Activated CD8-positive, alpha-beta memory T cell treated with anti-CD3 and anti-CD28 coated beads, Interleukin-2, amount 10 ng/mL, durations not matched to agents 7 days and 5 days (primary cell): ENCODE measurements at places on chromosomes 1 and 21. TPM values are rescaled to one million over a fixed set of nuclear protein-coding genes. Genes with fewer than 3 reads are reported as not detected.
A peak's percentile ranks its signal among the peaks of the same experiment; 100 is the strongest.

DNA sequence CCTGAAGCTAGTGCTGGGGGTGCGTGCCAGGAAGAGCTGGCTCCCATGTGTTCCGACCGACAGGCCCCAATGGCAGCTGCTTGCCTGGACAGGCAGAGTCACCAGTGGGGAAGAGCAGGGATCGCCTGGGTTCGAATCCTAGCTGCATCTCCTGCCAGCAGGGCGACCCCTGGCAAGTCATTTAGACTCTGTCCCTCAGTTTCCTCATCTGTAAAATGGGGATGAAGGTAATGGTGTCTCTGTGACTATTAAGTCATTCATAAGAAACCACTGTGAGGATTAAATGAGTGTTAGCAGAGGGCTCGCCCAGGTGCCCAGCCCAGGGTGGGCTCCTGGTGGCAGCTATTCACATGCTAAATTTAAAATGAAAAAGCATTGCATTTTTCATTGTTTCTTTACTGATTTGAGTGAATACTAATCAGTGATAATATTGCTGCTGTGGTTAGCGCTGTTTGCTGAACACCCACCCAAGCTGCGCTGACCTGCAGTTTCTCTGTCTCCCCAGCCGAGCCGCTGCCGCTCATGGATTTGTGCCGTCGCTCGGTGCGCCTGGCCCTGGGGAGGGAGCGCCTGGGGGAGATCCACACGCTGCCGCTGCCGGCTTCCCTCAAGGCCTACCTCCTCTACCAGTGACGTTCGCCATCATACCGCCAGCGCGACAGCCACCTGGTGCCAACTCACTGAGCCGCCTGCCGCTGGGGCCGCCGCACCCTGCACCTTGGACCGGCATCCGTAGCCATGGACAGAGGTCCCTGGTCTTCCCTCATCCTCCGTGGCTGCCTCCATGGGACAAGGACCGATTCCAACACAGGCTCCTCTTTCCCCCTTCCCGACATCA, 74.5 kb downstream of the SPSB1 start:
- DNase-seq, result no peak

GRCh38 chr1:202107321-202107761, 15.4 kb upstream of the GPR37L1 start:
- DNase-seq, result no peak

Gene LRRC7
- not detected for total RNA-seq

Gene SLC1A7
- not detected for total RNA-seq

Gene PPP1R8
- 57.4 TPM for total RNA-seq

DNA sequence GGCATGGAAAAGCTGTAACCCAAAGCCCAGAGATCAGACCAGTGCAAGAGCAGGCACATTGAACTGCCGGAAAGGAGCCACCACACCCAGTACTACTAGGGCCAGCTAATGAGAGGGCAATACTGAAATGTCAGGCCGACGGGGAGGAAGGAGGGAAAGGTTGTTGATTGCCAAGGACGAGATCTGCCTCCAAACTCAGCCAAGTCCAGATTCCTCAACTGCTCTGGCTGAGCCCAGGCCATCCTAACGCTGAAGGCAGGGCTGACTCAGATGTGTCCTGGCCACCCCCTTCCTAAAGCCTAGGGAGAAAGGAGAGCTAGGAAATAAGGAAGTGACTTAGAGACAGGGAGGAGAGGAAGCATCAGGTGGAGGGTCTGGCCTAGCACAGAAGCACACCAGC, 42.1 kb upstream of the IPO9 start:
- no peak for DNase-seq

GRCh38 chr1:88610687-88611086, 73.4 kb upstream of the PKN2 start:
- DNase-seq, result no peak

DNA sequence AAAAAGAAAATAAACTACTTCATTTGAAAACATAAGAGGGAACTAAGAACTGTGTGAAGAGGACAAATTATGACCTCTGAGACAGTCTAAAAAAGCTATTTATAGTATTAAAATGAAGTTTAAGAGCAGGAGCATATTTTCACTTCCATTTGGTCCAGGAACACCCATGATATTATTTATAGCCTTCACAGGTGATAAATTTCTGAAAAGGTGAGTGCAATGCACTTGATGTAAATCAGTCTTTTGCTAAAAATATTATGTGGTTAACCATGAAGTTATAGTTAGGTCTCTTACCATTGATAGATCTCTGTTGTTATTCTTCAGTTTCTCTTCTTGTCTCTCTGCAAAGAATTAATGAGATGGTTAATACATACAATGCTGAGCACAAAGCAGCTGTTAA, 14.7 kb downstream of the TMCO1 start:
- DNase-seq, result no peak

Gene MYOG
- total RNA-seq, result not detected

DNA sequence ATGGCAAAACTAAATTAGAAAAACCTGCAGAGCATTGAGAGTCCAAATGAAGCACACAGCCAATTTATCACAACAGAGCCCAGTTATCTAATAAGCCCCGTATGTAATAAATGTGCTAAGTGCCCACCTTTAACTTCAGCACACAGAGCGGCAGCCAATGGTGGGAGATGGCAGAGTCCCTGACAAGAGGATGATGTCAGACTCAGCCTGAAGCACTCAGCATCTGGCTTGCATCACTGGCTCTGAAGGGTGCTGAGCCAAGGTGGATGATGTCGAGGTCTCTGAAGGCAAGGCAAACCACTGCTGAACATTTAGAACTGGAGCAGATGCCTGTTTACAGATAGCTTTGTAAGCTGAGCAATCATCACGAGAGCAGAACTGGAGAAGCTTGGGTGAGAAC, 118.3 kb downstream of the NUF2 start:
- no peak for DNase-seq

Gene S100A12
- not detected for total RNA-seq

GRCh38 chr1:24022581-24023361, 42.6 kb upstream of the SRSF10 start:
- no peak for DNase-seq

Gene VWA5B1
- not detected for total RNA-seq

DNA sequence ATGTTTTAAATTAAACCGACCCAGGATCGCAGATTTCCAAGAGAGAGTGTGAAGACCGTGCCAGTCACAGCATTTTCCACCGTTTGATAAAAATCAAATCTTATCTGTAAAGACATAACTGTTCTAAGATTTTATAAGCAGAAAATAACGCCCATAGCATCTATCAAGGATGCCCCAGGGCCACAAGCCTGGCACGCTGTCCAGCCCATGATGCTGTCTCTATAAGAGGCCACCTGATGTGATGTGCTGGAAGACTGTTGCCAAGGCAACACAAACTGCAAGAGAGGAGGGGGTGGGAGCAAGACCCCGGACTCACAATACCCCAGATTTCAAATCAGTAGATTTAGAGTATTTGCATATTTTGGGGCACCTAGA, 116.5 kb downstream of the DSCAM start:
- no peak for DNase-seq

Gene PGLYRP4
- total RNA-seq, result not detected

Gene OR2T29
- not detected for total RNA-seq

DNA sequence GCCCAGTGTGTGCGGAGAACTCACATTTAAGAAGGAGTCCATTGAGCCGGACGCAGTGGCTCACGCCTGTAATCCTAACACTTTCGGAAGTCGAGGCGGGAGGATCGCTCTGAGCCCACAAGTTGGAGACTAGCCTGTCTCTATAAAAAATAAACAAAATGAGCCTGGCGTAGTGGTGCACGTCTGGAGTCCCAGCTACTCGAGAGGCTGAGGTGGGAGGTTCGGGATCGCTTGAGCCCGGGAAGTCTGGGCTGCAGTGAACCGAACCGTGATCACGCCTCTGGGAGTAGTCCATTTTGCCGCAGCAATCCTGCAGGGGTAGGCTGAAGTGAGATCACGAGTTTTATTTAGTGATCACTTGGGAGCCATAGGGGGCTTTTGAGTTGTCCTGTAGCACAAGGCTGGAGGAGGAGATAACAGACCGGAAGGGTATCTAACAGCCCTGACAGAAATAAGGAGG, 497 bp upstream of the FUCA1 start:
- no peak for DNase-seq

DNA sequence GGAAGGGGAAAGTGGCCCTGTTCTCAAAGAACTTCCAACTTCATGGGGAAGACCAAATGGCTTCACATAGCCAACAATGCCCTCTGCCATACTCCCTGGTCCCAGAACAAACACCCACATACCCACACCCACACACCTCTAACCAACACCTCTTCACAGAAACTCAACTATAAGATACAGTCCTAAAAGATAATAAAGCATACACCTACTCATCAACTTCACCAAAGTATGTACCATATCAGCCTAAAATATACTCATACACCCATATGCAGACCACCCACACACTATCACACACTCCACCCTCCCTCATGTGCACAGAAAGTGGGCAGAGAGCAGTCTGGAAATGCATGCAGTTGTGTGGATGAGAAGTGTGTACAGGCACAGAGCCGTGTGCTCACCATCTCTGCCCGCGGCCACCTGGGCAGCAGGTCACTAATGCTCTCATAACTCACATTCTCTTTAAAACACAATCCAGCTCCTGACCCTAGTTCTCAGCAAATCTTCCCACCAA, 27.7 kb downstream of the IQGAP3 start:
- no peak for DNase-seq

Gene CHIA
- total RNA-seq, result not detected

Gene ABCA4
- not detected for total RNA-seq

Gene GUCA2A
- total RNA-seq, result not detected

DNA sequence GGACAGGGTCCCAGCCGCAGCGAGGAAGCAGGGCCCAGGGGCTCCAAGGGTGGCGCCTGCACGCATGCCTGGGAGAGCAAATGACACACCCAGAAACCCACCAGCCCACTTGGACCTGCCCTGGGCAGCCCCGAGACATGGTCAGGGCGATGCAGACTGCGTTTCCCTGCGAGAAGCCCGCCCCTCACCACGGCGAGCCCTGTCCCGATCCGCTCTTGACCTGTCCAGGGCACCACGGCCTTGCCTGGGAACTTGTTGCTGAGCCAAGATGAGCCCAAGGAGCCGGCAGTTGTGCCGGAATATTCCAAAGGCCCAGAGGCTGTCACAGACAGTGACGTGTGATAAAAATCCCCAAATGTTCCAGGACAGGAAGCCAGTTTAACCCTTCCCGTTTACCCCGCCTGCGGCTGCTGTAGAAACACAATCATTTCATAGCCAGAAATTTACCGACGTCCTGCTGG, 78.1 kb downstream of the SIK1 start:
- DNase-seq, result no peak

DNA sequence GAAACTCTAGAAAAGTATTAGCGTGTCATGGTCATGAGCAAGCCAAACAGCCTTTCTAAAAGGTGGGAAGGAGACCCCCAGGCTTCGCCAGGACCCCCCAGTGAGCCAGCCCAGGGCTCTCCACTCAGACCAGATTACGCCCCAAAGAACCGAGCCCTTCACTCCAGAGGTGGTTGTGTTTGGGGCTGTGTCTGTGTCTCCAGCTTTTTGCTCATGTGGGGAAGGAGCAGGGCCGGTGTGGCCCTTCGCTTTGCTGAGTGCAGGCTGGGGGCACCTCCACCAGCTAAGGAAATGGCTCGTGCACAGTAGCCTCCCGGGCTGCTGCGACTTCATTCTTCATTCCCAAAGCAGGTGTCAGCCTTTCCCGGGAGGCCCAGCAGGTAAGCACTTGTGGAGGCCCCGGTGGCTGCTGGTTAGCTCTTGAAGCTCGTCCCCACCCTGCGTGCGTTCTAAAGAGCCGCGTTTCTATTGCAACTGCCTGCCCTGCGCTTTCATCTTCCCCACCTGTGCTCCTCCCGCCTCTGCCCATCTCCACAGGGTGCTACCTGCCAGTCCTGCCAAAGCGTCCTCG, 531 bp downstream of the TSPEAR start:
- peak; percentile 33 for DNase-seq

DNA sequence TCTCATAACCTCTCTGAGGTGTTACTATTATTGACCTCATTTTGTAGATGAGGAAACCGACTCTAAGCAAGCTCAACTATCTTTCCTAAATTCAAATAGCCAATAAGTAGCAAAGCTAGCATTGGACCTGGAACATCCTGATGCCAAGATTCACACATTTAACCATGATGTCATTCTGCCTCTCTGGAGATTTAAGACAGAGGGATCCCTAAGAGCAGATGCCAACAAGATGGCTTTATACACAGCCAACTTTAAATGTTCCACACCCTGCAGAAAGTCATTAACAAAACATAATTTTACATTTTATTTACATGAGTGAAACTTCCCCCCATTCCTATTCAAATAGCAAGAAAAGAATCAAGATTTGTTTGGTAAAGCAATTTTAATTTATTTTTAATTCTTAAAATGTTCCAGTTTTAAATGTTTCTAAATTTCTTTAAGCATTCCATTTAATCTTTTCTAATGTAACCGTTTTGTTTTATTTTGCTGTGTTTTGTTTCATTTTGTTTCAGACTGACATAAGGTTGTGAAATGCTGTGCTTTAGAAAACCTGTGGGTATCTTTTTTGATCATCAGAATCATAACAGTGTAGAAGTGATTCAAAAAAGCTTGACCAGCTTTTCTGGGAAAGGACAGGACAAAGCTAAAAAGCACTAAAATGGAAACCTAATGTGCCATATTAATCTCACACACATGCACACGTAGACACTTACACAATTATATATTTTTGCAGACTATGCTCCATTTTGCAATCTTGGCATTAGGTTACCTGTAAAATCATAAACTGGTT, 7.6 kb upstream of the VAV3 start:
- no peak for DNase-seq

DNA sequence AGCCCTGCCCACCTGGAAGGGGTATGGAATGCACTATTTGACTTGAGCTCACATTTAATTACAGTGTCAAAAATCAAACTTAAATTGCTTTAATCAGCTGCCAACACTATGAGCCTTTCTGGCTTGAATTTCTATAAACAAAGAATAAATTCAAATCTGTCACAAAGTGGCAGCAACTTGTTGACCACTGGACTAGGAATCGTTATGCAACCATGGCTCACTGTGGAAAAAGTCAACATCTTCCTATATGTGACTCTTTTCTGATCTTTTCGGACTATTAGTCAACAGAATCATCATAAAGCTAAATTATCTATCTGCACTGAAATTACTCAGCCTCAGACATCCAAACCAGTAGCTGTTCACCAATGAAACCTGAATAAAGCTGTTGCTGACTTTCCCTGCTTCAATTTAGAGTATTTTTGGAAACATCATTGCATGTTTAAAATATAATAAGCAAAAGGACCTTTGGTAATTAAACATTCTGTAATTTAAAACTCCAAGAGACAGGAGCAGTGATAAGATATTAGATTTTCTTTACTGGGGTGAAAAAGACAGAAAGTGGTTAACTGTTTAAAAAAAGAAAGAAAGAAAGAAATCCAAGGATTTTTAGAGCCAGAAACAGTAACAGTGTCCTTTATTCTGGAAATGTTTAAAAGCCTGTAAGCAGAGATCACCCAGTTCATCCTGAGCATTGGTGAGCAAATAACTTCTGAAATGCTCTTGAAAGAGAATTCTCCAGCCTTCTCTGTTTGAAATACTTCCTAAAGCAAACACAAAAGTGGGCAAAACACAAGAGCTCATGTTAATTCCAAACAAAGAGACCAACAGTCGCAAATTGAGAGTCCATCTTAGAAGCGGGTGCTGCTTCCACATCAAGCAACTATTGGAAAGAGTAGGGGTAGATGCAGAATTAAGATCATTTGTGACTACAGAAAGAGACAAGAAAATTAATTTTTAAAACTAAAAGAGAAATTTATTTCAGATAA, 26.2 kb upstream of the ERG start:
- DNase-seq, result no peak

GRCh38 chr1:163509114-163509513, 187.4 kb downstream of the NUF2 start:
- DNase-seq, result no peak

Gene NMNAT2
- not detected for total RNA-seq

Gene OR14K1
- not detected for total RNA-seq

Gene BSND
- total RNA-seq, result 0.12 TPM
